ENCODE measurements at places on chromosomes 12 and 14.

DNA sequence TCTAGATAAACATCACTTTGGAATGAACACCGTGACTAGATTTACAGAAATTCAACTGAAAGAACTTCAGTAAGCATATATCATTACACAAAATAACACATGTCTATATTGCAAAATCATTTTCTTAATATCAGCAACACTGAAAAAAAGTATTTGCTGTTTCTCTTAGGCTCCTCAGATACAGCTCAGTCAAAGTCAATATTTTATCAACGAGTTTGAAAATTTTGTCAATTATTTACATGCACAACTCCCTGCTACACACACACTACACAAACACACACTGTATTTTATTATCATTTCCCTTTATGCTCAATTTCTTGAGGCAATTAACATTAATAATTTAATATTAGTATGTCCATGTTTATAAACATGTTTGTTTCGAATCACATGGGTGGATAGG is 3.8 kb downstream of the PZP start:
- no peaks in the 10 kb centered on the region for H3K36me3 ChIP-seq
- H3K4me1 ChIP-seq = no peaks in the 10 kb centered on the region
- no peak for DNase-seq
- no peak overlapping the region for H3K4me3 ChIP-seq

DNA sequence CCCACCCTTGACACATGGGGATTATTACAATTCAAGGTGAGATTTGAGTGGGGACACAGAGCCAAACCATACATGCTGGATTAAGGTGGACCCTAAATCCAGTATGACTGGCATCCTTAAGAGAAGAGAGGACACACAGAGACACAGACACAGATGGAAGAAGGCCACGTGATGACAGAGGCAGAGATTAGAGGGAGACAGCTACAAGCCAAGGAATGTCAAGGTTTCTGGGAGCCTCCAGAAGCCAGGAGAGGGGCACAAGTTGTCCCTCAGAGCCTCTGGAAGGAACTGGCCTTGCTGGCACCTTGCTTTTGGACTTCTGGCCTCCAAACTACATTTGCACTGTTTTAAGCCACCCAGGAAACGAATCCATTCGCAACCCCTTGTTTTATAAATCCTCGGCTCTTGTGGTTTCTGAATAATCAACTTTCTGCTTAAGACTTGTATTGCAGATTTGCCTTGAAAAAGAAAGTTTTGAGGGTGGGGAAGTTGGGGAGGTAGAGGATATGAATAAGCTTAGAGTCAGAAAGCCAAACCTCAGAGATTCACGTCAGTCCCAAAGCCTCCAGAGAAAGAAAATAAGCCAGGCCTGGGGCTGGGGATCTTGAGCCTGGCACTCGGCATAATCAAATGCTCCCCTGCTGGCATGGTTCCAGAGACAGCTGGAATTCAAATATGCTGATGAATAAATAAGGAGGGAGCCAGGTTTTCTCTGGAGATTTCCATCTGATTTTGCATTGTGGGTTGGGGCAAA is 224.2 kb upstream of the PWP1 start:
- H3K4me1 ChIP-seq = peaks cover 9% of the 10 kb centered on the region
- H3K4me3 ChIP-seq = no peak overlapping the region
- peaks cover 7% of the 10 kb centered on the region for H3K27me3 ChIP-seq
- no peak for DNase-seq
- no peaks in the 10 kb centered on the region for H3K36me3 ChIP-seq

GRCh38 chr12:113261847-113262470 is 40.7 kb downstream of the TPCN1 start:
- DNase-seq = no peak
- H3K36me3 ChIP-seq = peaks cover 7% of the 10 kb centered on the region
- no peak overlapping the region for H3K4me3 ChIP-seq
- no peak overlapping the region for H3K27ac ChIP-seq
- no peaks in the 10 kb centered on the region for H3K27me3 ChIP-seq

GRCh38 chr12:66744956-66745383 is 66.1 kb upstream of the GRIP1 start:
- H3K4me1 ChIP-seq = peaks cover 9% of the 10 kb centered on the region
- H3K4me3 ChIP-seq = no peak overlapping the region
- peaks cover 7% of the 10 kb centered on the region for H3K27me3 ChIP-seq
